ENCODE measurements at places on chromosomes 4 and X.

- DNase-seq = peak; percentile 17
Measured at GRCh38 chrX:144494074-144494473, 610.2 kb downstream of the UBE2NL start.

DNA sequence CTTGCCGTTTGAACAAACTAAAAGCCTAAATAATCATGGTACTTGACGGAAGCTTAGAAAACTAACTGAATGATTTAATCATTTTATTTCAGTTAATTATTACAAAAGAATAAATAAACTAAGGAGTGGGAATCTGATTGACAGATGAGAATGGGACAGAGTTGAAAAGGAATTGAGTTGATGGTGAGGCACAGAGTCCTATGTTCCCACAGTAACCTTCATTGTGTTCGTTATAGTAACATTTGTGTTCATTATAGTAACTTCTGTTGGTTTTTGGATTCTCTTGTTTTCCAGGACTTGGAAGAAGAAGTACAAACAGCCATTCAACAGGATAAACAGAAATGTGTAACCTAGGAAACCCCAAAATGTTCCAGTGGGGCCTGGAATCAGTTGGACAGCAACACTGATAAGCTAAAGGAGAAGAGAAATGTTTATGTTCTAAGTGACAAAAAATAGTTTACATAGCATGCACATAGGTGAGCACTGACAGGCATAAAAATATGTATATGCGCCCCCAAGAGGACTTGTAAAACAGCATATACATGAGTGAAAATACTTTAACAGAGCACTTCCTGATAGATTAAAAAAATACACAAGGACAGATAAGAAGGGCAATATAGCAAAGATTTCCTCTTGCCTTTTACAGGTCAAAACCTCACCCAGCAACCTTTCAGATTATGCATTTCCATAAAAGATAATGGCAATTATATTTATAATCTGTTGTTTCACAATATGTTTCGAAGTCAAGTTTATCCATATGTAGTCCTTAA, 218.6 kb upstream of the HTR2C start:
- no peak for DNase-seq

- peak; percentile 46 for DNase-seq
Measured at GRCh38 chr4:128565565-128566186, 243.8 kb upstream of the JADE1 start.

- DNase-seq = no peak
Measured at GRCh38 chr4:156313497-156313896, 359.8 kb upstream of the CTSO start.

GRCh38 chrX:135308345-135308855, 880 bp upstream of the ETDC start:
- DNase-seq = no peak

DNA sequence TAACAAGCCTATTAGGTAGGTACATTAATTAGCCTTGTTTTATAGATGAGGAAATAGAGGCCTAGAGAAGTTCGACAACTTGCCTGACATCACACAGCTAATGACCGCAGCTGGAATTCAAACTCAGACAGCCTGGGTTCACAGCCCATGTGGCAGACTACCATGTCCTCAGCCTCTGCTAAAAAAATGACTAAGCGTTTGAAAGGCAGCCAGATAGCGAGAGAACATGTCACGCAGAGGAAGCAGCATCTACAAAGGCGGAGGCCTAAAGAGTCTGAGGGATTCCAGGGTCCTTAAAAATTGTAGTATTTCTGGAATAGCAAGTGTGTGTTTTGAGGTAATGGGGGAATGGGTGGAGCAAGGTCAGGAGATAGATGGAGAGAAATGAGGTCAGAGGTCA, 33.2 kb upstream of the BMP15 start:
- peak; percentile 37 for DNase-seq

GRCh38 chr4:38174801-38175200, 214.6 kb downstream of the PTTG2 start:
- DNase-seq = no peak

DNA sequence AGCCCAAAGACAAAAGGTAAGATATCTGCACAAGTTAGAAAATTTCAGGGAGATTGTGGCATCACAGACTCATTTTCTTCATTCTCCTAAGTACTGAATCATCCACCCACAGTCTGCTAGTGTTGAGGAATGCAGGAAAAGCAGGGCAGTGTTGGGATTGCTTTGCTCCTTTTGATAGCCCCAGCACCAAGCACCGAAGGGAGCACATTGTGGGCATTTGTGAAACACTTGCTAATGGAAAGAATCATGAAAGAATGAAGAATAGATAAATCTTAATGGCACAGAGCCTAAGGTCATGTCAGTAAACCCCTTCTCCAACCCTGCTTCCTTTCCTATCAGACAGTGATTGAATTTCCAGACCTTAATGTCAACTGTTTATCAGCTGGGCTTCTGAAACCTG, 103.1 kb upstream of the GPRIN3 start:
- DNase-seq = no peak

- DNase-seq = no peak
Measured at GRCh38 chr4:17667653-17668201, 53.3 kb downstream of the MED28 start.

DNA sequence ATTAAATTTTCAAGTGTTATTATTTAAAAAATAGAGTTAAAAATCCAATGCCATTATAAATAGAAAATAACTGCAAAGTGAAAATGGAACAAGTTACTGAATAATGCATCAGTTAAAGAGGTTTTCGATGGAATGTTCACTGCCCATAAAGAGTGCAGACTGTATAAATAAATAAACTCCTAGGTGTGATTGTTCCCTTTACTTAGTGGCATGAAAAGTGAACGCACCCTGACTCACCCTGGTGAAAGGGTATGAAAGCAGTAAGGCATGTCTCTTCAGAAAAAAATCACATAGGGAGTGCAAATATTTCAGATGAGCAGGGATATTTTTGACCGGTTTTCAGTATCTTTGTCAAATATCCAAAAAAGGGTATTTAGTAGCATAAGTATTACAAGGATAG, 387.8 kb downstream of the DCAF12L2 start:
- peak; percentile 23 for DNase-seq

DNA sequence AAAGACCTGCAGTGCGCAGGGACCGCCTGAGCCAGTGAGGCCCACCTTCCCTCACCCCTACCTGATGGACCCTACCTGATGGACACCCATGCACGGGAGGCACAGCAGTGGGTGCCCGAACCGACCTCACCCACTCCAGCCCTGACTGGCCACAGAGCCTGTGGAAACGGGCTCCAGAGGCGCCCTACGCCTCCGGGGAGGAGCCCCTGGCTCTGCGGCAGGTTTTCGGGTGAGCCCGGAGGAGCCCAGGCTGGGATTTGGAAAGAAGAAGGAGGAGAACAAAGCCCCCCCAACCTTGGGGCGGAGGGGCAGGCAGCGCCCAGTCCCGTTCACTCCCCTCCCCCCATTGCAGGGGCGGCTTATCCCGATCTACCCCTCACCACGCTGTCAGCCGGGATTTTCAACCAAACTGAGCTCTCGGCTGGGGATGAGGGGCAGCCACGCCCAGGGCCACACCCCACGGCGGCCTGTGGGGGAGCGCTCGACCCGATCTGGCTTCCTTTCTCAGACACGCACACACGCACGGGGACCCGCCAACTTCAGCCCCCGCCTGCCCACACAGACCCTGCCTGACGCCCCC, 675 bp downstream of the L1CAM start:
- no peak for DNase-seq
